ENCODE measurements at places on chromosomes 6 and 20.

DNA sequence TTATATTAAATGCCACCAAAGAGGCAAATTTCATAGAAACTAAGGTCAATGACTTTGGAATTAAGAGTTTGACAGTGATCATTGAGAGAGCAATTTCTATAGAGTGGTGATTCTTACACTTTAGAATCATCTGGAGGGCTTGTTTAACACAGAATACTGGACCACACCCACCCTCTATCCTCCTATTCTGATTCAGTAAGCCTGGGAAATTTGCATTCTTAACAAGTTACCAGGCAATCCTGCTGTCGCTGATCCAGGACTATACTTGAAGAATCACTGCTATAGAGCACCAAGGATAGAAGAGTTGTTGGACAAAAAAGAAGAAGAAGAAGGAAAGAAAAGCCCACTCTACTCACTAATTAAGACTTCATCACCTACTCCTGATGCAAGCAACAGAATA is 21.3 kb upstream of the TBX18 start:
- no peak for DNase-seq

DNA sequence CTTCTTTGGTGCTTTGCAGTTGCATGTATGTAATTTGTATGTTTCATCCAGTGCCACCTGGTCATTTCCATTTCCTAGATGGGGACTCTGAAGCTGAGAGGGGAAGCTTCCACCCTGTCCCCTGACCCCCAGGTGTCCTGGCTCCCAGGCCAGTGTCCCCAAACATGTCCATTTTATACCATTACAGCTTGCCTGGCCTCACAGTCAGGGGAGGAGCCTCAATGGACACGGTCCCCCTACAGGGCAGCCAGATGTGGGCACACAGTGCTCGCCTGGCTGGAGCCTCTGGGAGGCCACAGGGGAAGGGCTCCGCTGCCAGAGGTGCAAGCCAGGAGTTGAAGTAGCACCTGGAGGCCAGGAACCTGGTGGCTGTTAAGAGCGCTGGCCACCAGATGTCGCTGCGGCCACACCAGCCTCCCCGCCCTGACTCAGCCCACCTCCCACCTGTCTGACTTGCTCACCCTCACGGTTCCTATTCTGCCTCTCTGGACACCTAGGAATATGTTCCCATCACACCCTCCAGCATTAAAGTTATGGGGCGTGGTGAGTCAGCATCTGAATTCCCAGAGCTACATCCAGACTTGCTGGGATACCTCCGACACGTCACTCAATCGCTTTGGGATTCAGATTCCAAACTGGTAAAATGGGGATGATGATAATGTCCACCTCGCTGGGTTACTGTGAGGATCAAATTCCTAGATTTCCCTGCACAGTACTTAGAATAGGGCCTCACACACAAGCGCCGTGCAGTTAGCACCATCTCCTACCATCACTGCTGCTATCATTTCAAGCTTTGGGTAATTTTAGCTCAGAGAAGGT is 107.4 kb downstream of the SULF2 start:
- DNase-seq = no peak

DNA sequence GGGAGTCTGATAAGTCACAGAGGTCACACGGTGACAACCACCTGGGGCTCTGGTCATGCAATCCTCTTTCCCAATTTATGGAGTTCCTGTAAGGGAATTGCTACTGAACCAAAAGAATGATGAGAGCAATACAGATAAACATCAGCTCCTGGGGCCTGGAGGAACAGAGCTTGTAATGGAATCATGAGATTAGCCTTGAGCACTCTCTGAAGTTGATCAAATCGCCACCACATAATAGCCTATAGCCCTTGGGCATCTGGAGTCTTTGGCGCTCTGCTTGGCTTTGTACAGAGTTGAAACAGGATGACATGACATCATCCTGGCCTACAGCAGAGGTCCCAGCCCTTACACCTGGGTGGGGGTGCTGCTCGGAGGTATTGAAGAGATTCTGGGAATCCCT is 154.3 kb upstream of the DTNBP1 start:
- no peak for DNase-seq

DNA sequence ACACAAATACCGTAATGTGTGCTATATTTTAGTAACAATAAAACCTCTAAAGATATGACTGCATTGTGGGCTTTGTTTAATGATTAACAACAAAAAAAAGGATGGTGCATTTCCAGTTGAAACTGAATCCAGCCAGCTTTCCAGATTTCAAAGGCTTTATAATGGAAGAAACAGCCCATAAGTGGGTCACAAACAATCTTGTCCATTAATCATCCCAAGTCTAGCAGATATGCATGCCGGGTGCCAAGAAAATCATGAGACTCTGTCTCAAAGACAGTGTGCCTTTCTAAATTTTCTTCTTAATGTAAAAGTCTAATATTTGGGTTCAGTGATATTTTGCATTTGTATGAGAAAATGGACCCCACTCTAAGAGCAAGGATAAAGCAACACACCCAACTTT is 20.6 kb upstream of the LAMP5 start:
- no peak for DNase-seq

- DNase-seq = no peak
These were observed 161.1 kb upstream of the DTNBP1 start for GRCh38 chr6:15823838-15824414.

DNA sequence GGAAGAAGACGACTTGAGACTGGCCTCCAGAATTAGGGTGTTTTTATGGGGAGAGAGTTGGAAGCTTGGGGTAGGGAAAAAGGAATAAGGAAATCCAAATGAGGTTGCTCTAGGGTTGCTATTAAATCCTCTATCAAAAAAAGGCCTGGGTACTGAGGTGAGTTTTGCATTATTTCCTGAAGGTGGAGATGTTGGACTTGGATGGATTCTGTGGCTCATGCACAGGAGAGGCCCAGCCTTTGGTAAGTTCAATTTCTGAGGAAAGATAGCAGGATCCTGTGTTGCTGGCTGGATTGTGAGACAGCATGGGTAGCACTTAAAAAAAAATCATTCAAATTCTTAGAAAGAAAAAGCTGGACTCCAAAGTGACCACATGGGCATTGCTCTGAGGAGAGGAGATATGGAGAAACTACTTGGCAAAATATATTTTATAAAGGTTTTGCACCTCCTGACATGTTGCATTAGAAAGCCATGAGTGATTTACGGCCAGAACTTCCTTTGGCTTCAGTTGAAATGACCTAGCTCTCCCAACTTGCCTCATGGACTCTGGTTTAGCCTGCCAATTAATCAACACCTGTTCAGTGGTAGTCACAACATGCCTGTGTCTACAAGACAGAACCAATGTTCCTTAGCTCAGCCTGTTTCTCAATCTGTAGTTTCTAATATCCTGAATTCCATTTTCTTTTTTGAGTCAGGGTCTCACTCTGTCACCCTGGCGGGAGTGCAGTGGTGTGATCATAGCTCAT is 152.1 kb upstream of the RALGAPA2 start:
- no peak for DNase-seq

DNA sequence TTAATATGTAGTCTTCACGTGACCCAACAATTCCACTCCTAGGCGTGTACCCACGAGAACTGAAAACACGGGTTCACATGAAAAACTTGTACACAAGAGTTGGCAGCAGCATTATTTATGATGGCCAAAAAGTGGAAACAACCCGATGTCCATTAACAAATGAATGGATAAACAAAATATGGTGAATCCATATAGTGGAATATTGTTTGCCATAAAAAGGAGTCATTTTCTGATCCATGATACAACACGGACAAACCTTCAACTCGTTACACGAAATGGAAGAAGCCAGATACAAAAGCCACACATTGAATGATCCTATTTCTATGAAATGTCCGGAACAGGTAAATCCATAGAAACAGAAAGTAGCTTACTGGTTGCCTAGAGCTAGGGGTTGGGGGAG is 78.4 kb downstream of the BMP7 start:
- no peak for DNase-seq

DNA sequence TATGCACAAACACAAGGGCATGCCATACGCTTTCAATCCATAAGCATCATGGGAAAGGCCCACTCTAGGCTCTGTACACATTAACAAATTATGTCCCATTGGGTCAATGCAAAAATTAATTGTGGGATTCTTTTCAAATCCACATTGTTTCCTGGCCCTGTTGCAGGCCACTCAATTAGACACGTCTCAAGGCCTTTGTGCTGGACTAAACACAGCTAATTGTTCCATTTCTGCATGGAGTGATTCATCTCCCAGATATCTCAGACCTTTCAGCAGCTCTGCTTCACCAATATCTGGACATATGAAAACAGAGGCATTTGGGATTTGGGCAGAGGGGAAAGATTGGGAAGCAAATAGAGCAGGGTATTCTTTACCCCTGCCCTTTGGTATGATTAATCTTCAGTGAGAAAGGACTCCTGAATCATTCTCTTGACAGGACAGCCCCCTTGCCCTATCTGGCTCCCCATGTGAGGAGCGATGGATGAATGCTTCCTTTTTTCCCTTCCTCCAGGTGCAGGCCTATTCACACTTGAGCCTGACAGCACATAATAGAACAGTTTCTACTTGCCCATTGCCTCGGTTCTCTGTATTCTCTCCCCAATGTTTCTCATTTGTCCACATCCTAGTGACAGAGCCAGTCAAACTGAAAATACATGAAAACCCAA is 547.6 kb downstream of the HAO1 start:
- no peak for DNase-seq

- DNase-seq = no peak
These were observed 654.7 kb upstream of the FLRT3 start for GRCh38 chr20:14992153-14992552.

DNA sequence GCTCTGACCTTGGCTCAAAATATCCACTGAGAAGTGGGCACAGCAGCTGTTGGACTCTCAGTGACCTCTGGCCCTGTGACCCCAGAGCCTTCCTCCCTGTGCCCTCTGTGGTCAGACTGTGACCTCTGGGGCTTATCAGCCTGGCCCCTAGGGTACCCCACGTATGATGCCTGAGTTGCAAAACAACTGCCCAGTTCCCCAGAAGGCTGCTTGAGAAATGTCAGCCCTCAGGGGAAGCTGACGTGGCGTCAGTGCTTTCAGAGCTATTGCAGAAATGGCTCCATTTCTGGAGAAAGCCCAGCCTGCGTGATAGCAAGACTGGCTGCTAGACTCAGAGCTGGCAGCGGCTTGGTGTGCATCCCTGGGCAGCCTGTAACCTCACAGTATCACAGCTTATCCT is 31.5 kb upstream of the TGM2 start:
- no peak for DNase-seq

DNA sequence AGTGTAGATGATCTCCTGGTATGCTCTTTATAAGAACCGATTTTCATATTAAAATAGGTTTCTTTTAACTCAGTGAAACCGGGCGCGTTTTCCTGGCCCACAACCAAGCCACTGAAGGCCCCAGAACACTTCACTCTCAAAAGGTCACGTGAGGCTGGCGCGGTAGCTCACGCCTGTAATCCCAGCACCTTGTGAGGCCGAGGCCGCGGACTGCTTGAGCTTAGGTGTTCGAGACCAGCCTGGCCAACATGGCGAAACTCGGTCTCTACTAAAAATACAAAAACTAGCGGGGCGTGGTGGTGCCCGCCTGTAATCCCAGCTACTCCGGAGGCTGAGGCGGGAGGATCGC is 402 bp upstream of the TAF8 start:
- peak; percentile 50 for DNase-seq

- DNase-seq = no peak
These were observed 37.8 kb downstream of the SYNJ2 start for GRCh38 chr6:158019416-158019815.

DNA sequence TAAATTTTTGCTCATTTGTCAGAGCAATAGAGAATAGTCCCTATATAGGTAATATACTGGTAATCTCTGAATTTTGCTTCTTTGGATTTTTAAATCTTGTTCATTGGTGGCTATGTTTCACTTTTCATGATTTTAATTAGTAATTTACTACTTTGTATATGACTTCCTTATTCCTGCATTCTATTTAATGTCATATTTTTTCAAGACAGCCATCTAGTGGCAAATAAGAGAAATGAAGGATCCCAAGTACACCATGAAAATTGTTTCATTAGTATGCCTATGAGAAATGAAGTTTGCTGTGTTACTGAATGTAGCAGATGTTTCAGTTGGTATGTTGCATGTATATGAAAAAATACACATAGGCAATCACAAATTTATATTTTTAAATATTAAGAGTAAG is 82.4 kb downstream of the ZNF292 start:
- no peak for DNase-seq

DNA sequence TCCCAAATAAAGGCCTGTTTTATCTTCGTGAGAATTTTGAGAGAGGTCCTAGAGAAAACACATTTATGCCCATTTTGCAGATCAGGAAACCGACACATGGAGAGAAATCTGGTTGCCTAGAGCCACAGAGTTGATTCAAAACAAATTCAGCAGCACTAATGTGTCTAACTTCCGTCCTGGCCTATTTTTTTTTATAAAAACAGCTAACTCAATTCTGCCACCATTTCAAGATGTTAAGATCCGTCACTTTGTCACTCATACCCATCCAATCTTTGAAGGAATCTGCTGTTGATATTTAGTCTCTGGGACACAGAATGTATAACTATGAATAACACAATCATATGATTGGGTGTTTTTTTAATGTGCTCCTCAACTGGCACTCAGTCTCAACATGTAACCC is 611.1 kb upstream of the ARID1B start:
- no peak for DNase-seq

- DNase-seq = no peak
These were observed 87.6 kb upstream of the FRMD1 start for GRCh38 chr6:168166627-168167026.

- no peak for DNase-seq
These were observed 125.9 kb downstream of the HS3ST5 start for GRCh38 chr6:114216789-114217467.

GRCh38 chr20:1171461-1172093 is 13.2 kb downstream of the TMEM74B start:
- no peak for DNase-seq

DNA sequence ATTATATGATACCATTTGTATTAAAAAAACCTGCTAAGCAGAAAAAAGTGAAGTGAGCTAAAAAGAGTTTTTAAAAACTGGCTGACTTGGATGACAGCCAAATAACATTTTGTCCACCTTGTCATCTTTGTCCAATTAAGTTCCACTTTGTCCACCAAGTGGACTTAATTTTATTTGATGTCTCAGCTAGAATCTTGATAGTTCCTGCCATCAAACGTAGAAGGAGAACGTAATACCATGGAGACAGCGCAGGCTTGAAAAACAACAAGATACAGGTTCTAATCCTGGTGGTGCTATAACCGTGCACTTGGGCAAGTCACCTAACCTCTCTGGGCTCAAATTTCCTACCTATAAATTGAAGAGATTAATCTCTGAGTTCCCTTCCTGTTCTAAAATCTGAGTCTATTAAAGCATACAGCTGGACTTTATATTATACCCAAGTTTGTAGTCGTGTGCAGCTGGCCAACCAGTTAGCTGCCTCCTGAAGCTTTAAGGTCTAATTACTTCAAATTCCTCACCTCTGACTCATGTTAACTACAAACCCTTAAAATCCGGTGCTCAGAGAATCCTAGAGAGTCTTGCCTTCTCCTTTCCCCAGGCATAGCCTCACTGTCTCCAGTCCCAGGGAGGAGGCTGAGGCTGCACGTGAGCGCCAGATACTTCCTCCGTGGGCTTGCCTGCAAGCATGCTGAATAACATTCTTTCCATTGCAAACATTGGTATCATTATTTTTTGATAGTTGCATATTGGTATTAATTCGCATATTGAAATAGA is 16.8 kb downstream of the TMEM244 start:
- no peak for DNase-seq

GRCh38 chr20:62476056-62476838 is 452 bp upstream of the GATA5 start:
- DNase-seq = no peak
